HTR-8/SVneo (cell line): ENCODE measurements at places on chromosomes 2 and 18.

- DNase-seq: no peak
Observed at GRCh38 chr18:32919799-32920198, 147.0 kb upstream of the KLHL14 start.

DNA sequence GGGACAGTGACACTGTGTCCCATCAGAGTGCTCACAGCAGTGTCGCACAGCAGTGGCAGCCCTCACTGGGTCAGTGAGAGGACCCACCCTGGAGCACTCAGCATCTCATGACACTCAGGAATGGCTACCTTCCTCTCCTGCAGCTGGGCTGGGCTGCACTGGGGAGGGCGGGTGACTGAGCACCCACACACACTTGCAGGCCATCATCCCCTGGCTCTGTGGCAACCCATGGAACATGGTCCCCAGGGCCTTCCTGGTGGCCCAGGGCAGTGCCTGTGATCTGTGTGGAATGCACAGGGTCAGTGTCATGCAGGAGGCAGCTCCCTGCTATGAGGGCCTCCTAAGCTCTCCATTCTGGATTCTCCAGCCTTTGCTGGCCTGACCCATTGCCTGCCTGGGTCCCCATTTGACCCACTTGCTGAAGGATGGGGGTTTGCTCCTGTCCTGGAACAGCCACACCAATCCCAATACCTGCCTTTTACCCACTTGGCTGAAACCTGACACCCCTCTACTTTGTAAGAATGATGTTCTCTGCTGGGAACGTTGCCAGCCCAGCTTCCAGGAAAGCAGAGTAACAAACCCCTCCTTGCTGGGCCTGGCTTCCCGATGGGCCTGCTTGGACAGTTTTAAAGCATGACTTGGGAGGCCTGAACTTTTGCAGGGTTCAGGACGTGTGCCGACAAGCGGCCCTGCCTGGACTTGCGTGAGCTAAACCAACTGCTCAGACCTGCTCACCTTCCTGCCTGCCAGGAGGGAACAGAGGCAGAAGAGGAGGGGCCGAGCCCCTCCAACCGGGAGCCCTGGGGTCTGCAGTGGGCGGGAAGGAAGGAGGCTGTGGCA lies 13.7 kb downstream of the HS6ST1 start:
- DNase-seq: peak; percentile 87

- no peak for DNase-seq
Observed at GRCh38 chr2:42492691-42493467, 903 bp downstream of the KCNG3 start.

GRCh38 chr2:1865716-1866234 lies 121.5 kb upstream of the PXDN start:
- DNase-seq: no peak

DNA sequence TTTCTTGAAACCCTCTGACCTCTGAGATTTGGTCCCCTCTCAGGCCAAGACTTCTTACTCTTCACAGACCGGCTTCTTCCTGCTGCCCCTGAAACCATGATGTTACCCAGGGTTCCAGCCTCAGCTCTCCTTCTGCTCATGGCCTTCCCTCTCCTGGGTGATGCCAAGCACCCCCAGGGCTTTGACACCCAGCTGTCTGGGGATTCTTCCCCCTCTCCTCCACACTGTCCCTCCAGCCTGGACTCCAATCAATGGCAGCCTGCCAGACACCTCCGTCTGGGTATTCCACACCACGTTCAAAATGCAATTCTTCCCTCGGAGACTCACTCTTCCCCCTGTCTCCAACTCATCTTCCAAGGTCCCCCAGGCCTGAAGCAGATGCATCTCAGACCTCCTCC lies 25.0 kb downstream of the SPP2 start:
- no peak for DNase-seq

- DNase-seq: no peak
Observed at GRCh38 chr2:151727593-151728552, 6.4 kb downstream of the NEB start.

GRCh38 chr2:194723446-194723845 lies 933.6 kb upstream of the SLC39A10 start:
- no peak for DNase-seq

- DNase-seq: no peak
Observed at GRCh38 chr2:60413814-60414168, 139.7 kb downstream of the BCL11A start.

GRCh38 chr2:165645930-165646831 lies 147.9 kb downstream of the GALNT3 start:
- no peak for DNase-seq

- DNase-seq: no peak
Observed at GRCh38 chr2:5594249-5594695, 97.9 kb upstream of the SOX11 start.

GRCh38 chr18:37762076-37762621 lies 196.6 kb upstream of the CELF4 start:
- DNase-seq: no peak
